ENCODE measurements at places on chromosomes 16 and 17.

DNA sequence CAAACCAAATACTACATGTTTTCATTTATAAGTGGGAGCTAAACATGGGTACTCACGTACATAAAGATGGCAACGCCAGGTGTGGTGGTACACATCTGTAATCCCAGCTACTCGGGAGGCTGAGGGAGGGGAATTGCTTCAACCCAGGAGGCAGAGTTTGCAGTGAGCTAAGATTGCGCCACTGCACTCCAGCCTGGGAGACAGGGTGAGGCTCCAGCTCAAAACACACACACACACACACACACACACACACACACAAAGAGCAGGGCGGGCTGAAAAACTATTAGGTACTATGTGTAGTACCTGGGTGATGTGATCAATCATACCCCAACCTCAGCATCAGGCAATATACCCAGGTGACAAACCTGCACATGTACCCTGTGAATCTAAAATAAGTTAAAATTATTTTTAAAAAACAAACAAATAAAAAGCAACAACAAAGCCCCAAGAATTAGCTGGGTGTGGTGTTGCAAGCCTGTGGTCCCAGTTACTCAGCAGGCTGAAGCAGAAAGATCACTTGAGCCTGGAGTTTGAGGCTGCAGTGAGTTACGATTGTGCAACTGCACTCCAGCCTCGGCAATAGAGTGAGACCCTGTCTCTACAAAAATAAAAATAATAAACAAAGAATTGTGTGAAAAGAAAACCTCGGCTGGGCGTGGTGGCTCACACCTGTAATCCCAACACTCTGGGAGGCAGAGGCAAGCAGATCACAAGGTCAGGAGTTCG, 11.9 kb upstream of the FAAP100 start:
- DNase-seq, result no peak

- no peak for DNase-seq
Measured at GRCh38 chr16:86898386-86898785, 320.0 kb downstream of the FOXL1 start.

GRCh38 chr16:87328846-87329245, 11.7 kb upstream of the C16orf95 start:
- DNase-seq, result no peak

GRCh38 chr16:79006765-79007164, 593.8 kb downstream of the MAF start:
- no peak for DNase-seq

DNA sequence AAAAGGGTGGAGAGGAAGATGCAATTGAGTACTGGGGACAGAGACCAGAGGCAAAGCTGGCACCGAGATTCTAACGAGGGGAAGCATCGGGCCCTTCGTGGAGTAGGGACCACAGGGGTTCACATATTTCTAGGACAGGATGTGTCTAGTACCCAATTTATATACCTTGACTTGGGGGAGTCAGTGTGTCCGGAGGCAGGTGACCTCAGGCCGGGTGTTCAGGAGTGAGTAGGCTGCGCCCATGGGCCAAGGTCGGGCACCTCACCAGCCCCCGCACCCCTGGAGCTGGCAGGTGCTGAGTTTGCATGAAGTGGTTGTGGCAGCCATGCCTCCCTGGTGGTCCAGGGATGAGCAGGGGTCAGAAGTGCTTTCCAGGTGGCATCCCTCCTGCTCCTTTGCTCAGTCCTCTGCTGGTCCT, 8.6 kb upstream of the NXPH3 start:
- no peak for DNase-seq

- no peak for DNase-seq
Measured at GRCh38 chr17:79747508-79748294, 17.0 kb downstream of the ENPP7 start.

GRCh38 chr16:75376475-75377161, 56.7 kb downstream of the CFDP1 start:
- DNase-seq, result no peak

DNA sequence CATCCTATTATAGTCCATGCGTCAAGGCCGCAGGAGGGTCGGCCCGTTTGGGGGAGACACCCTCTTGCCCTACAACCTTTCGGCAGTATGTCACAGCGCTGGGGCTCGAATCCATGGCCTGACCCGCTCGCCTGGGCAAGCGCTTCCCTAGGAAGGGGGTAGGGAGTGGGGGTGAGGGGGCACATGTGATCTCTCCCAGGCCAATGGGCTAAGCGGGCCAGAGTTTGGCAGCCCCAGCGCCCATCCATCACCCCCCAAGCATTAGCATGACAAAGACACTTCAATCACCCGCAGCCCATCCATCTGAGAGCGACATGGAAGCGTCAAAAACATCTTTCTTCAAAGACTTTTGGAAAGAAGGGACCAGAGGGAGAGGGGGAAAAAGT, at the start of gene HOXB1:
TSS of gene HOXB1 (minus strand) at position 125 of the 386 bp plus-strand sequence. CDS start at position 18, 107 bp downstream.
- no peak for DNase-seq

DNA sequence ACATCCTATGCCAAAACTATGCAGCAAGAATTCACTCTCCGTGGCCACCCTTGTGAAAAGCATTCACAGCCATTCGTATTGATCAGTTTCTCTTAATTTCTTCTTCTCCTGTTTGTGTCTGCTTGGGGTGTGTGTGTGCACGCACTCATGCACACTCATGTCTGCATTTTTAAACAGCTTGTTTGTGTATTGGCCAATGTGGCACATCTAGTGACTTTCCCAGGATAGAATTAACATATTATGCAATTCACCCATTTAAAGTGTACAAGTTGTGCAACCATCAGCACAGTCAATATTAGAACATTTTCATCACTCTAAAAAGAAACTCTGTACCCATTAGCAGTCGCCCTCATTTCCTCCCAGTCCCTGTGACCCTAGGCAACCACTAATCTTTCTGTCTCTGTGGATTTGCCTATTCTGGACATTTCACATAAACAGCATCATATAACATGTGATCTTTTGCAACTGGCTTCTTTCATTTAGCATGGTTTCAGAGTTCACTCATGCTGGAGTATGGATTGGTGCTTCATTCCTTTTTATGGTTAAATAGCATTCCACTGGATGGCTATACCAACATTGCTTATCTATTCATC, 20.1 kb downstream of the IRX3 start:
- DNase-seq, result no peak

GRCh38 chr17:40180694-40181093, 3.4 kb downstream of the RAPGEFL1 start:
- no peak for DNase-seq

GRCh38 chr17:2847381-2848333, 51.4 kb downstream of the RAP1GAP2 start:
- DNase-seq, result no peak

GRCh38 chr16:57476546-57477410, 9.5 kb downstream of the DOK4 start:
- no peak for DNase-seq

DNA sequence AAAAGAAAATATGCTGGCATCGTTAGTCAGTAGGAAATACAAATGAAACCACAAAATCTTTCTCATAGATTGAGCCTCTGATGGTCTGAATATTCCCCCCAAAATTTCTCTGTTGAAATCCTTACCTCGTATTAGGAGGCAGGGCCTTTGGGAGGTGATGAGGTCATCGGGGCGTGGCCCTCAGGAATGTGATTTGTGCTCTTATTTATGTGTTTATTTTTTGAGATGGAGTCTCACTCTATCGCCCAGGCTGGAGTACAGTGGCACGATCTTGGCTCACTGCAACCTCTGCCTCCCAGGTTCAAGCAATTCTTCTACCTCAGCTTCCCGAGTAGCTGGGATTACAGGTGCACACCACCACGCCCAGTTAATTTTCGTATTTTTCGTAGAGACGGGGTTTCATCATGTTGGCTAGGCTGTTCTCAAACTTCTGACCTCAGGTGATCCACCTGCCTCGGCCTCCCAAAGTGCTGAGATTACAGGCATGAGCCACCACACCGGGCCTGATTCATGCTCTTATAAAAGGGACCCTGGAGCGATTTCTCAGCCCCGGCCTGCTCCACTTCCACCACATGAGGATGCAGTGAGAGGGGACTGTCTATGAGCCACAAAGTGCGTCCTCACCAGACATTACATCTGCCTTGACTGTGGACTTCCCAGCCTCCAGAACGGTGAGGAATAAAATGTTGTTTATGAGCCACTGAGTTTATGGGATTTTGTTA, 53.1 kb downstream of the DNAH17 start:
- DNase-seq, result no peak

- no peak for DNase-seq
Measured at GRCh38 chr16:53055541-53056391, 975 bp downstream of the CHD9 start.

- no peak for DNase-seq
Measured at GRCh38 chr17:77188084-77189066, 47.6 kb downstream of the SEC14L1 start.

GRCh38 chr16:50389900-50390299, 21.1 kb upstream of the BRD7 start:
- no peak for DNase-seq

GRCh38 chr17:69173118-69173517, 31.4 kb upstream of the ABCA6 start:
- no peak for DNase-seq

DNA sequence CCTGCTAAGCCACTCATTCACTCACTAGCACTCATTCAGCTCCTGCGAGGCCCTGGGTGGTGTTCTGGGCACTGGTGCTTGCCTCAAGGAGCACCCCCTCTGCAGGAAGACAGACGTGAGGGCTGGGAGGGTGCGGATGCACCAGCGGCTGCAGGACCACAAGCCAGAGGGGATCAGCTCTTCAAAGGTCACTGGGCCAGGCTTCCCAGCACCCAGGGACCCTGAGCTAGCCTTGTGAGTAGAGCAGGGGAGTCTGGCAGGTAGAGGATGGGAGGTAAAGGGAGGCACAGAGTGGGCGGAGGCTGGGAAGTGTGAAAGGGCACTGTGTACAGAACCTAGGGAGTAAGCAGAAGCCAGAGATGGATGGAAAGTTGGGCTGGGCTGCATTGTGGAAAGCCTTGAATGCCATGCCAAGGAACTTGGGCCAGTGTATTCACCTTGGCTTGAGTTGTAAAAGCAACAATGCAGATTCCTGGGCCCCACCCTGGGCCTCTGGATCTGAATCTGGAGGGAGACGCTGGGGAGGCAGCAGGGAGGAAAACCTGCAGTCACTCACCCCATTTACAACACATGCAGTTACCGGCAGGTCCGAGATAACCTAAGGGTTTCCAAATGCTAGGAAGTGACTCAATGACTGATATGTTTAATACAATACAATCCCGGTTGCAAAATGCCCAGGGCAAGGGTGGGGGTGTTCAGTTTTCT, 1.7 kb downstream of the IL4R start:
- DNase-seq, result no peak

DNA sequence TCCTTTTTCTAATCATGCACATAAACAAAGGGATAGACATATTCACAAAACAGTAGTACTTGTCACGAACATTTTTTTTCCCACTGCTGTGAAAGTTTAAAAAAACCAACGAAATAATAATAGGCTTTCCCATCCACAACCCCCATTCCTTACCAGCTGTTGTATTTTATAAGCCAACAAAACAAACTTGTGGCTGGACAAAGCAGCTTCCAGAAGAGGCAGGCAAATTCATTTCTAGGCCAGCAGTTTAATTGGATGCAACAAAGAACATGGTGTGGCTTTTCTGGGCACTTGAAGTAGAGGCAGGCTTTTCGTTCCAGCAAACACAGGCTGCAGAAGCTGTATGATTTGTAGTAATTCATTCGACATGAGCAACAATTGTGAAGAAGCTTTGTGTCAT, 56.0 kb upstream of the FAM20A start:
- no peak for DNase-seq

DNA sequence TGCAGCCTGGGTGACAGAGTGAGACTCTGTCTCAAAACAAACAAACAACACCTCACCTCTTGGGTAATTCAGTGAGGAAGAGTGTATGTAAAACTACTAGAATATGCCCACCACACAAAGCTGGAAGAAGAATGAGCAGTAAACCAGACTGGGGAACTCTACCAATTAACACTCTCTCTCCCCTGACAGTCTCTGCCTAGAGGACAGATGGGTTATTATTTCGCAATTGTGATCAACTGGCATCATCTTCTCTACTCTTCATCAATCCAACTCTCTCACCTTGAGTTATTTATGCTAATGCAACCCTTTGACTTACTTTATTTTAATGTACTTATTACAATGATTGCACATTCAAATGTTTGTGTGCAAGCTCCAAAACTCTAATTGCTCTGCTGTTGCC, 205.6 kb downstream of the XYLT1 start:
- DNase-seq, result no peak

DNA sequence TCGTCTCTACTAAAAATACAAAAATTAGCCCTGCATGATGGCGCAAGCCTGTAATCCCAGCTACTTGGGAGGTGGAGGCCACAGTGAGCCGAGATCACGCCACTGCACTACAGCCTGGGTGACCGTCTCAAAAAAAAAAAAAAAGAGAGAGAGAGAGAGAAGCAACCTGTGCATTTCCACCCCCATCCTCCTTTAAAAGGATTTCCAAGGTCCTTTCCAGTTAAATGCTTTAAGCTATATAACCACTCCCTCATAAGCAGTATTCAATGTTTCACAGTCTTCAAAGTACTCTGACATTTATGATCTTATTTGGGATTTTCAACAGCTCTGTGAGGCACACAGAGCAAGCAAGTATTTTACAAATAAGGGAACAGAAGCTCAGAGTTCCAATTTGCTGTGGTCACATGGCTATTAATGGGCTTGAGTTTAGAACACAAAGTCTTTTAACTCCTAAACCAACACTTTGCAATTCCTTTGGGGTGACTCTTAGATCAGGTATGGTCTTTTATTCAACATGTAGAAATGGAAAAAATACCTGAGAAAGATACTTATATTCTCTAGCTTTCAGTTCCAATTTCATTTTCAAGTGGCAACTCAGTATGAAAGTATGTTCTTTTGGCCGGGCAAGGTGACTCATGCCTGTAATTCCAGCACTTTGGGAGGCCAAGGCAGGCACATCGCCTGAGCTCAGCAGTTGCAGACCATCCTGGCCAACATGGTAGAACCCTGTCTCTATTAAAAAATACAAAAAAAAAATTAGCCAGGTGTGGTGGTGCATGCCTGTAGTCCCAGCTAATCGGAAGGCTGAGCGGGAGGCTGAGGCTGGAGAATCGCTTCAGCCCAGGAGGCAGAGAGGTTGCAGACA, 31.3 kb downstream of the SPOP start:
- DNase-seq, result no peak

DNA sequence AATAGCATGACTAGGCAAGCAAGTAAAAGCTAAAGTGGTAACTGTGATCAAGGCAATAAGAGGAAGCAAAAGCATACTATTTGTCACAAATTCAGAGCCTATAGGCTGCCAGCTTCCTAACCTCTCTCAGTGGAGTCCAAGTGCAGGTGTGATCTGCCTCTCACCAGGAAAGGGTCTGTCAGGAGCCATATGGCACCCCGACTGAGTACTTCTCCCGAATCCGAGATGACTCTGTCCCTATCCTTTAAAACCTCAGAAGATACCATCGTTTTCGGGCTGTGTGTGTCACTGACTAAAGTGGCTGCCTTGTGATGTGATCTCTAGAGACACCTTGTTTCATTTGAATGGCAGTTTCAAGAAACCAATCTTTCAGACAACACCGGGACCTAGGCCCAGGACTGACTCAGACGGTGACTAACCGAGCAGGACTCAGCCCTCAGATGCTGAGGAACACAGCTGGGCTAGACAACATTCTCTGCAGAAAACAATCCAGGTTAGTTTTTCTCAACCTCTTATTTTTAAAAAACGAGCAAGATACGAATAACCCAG, 63.6 kb downstream of the SMG6 start:
- DNase-seq, result no peak
